ENCODE measurements at places on chromosomes 1 and 21. TPM values are rescaled to one million over a fixed set of nuclear protein-coding genes. Genes with fewer than 3 reads are reported as not detected.

The ARHGAP30 gene
- under 0.01 TPM for total RNA-seq

The SPTA1 gene
- total RNA-seq, result under 0.01 TPM

The SHE gene
- 1.00 TPM for total RNA-seq

The LMNA gene
- 1,173 TPM for total RNA-seq

The DNASE2B gene
- not detected for total RNA-seq

The ACTL8 gene
- total RNA-seq, result under 0.01 TPM

The LCE1C gene
- total RNA-seq, result not detected

The KIF17 gene
- total RNA-seq, result under 0.01 TPM

The MFN2 gene
- total RNA-seq, result 56.4 TPM

The UTS2 gene
- total RNA-seq, result not detected

The OR13G1 gene
- not detected for total RNA-seq

The ZNF648 gene
- 0.34 TPM for total RNA-seq

The TNNT2 gene
- not detected for total RNA-seq

Data from melanocyte of skin (primary cell).